ENCODE measurements at places on chromosomes 13 and 19.

DNA sequence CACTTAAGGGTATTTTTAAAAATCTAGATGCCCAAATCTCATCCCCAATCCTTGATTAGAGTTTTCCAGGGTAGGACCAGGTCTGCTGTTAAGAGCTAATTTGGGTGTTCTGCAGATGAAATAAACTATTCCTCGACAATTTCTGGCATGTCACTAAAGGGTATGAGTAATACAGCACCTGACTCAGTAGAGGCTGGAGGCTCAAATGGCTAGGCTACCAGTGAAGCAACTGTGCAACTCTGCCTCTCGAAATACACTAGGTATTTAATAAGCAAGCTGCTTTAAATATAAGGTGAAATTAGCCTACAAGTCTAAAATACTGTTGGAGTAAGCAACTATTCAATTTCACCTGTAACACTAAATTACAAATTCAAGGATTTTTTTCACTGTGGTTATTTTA, 1.5 kb downstream of the RNF6 start:
- no peak overlapping the region for H3K27ac ChIP-seq
- peak overlapping the region; percentile 86 for H3K4me3 ChIP-seq
- DNase-seq: no peak
- no peaks in the 10 kb centered on the region for H3K27me3 ChIP-seq
- peaks cover 16% of the 10 kb centered on the region for H3K4me1 ChIP-seq

- no peaks in the 10 kb centered on the region for H3K36me3 ChIP-seq
- H3K4me3 ChIP-seq: no peak overlapping the region
- no peak for DNase-seq
- no peak overlapping the region for H3K27ac ChIP-seq
- no peaks in the 10 kb centered on the region for H3K27me3 ChIP-seq
These were observed 31.9 kb downstream of the RFXAP start for GRCh38 chr13:36850790-36851438.

GRCh38 chr19:47790398-47790814, 11.9 kb downstream of the SELENOW start:
- no peaks in the 10 kb centered on the region for H3K36me3 ChIP-seq
- peak; percentile 78 for DNase-seq
- no peak overlapping the region for H3K27ac ChIP-seq
- no peaks in the 10 kb centered on the region for H3K27me3 ChIP-seq
- H3K4me1 ChIP-seq: no peaks in the 10 kb centered on the region

DNA sequence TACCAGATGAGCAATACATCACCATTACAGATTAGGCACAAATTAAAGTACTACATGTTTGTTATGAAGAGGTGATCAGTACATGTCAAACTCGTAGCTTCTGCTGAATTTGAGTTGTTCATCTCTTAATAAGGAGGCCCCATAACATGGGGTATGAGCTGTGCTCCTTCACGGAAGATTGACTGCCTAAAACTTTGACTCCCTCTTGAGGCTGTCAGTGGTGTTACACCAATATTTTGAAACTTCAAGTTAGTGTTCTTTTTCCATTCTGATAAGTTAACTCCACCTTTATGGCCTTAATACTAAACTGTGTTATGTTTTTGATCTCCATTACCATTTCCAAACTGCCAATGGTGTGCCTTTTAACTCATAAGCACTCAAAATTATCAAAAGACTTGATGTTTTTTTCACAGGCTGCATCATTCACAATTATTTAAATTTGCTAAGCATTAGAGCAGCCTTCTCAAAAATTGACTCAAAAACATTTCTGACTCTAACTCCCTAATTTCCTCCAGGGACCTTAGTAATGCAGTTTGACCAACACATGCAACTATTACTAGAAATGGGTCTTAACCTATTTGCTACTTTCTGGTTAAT, 1591.5 kb downstream of the PCDH9 start:
- H3K27ac ChIP-seq: no peak overlapping the region
- no peaks in the 10 kb centered on the region for H3K36me3 ChIP-seq
- DNase-seq: no peak
- no peaks in the 10 kb centered on the region for H3K27me3 ChIP-seq

DNA sequence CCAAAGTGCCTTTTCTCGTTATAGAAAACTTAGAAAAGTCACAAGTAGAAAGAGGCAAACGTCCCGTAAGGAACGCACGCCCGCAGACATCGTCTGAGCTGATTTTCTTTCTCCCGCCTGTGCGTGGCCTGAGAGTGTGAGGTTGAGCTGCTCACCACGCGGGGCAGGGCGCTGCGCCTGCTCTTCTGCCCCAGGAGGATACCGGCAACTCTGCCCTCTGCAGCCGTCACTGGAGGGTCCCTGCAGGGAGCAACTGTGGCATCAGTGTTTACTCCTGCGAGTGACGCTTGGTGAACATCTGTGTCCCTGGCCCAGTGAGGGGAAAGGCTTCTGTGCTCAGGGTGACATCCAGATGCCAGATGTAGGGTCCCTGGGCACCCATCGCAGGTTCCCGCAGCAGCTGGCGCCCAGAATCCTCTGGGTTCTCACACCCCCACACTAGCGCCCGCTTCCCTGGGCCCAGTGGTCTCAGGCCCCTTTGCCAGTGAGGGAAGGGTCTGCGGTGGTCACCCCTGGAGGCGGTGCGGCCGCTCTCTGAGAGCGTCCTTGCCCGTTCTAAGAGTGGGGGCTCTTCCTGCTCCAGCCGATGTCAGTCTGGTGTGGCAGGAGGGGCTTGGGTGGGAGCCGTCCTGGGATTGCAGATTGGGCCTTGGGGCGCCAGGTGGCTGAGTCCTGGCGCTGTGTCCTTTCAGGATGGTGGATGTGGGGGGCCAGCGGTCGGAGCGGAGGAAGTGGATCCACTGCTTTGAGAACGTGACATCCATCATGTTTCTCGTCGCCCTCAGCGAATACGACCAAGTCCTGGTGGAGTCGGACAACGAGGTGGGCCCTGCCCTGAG, 17.4 kb upstream of the GNA15 start:
- DNase-seq: no peak
- H3K27me3 ChIP-seq: no peaks in the 10 kb centered on the region
- no peaks in the 10 kb centered on the region for H3K4me1 ChIP-seq
- H3K4me3 ChIP-seq: no peak overlapping the region
- no peaks in the 10 kb centered on the region for H3K36me3 ChIP-seq
- H3K27ac ChIP-seq: no peak overlapping the region

DNA sequence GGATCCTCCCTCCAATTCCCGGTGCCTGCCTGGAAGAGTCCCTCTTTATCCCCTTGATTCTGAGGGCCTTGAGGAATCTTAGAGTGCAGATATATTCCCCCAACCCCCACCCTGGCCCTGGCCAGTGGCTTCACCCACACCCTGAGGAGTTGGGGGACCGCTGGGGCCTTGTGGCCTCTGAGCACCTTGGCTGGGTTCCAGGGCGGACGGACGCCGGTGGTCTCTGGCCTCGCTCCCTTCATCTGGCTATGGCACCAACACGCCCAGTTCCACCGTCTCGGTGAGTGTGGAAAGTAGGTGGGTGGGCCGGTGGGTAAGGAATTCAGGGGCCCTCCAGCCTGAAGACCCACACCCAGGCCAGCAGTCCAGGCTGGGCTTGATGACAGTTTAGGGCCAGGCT, 5.0 kb downstream of the MAST1 start:
- no peaks in the 10 kb centered on the region for H3K36me3 ChIP-seq
- H3K27ac ChIP-seq: no peak overlapping the region
- no peak overlapping the region for H3K4me3 ChIP-seq
- H3K27me3 ChIP-seq: peaks cover 8% of the 10 kb centered on the region
- peaks cover 4% of the 10 kb centered on the region for H3K4me1 ChIP-seq

DNA sequence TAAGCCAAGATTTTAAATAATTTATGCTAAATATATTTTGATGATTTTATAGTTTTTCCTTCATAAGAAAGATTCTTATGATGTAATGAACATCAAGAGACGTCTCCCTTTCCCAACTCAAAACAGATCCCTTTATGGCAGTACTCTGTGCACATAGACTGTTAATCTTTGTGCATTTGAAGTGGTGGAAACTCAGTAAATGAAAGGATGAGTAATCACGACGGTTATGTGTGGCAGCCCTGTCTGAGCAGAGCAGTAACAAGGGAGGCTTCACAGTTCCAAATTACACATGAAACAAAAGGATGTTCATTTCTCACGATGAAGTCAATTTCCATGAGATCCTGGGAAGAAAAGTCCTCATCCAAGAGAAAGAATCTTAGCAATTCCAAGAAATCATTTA, 498.1 kb downstream of the KLF5 start:
- no peaks in the 10 kb centered on the region for H3K36me3 ChIP-seq
- H3K4me3 ChIP-seq: no peak overlapping the region
- no peaks in the 10 kb centered on the region for H3K27me3 ChIP-seq
- DNase-seq: no peak
- H3K27ac ChIP-seq: no peak overlapping the region
- H3K4me1 ChIP-seq: no peaks in the 10 kb centered on the region

- H3K36me3 ChIP-seq: no peaks in the 10 kb centered on the region
- H3K4me3 ChIP-seq: no peak overlapping the region
- no peak overlapping the region for H3K27ac ChIP-seq
- no peak for DNase-seq
- H3K4me1 ChIP-seq: no peaks in the 10 kb centered on the region
These were observed 29.0 kb upstream of the RNF17 start for GRCh38 chr13:24734950-24735349.

- no peaks in the 10 kb centered on the region for H3K27me3 ChIP-seq
- no peak overlapping the region for H3K4me3 ChIP-seq
- H3K36me3 ChIP-seq: no peaks in the 10 kb centered on the region
- H3K4me1 ChIP-seq: peaks cover 9% of the 10 kb centered on the region
- DNase-seq: no peak
These were observed 166.2 kb downstream of the DLEU7 start for GRCh38 chr13:50677258-50677657.

DNA sequence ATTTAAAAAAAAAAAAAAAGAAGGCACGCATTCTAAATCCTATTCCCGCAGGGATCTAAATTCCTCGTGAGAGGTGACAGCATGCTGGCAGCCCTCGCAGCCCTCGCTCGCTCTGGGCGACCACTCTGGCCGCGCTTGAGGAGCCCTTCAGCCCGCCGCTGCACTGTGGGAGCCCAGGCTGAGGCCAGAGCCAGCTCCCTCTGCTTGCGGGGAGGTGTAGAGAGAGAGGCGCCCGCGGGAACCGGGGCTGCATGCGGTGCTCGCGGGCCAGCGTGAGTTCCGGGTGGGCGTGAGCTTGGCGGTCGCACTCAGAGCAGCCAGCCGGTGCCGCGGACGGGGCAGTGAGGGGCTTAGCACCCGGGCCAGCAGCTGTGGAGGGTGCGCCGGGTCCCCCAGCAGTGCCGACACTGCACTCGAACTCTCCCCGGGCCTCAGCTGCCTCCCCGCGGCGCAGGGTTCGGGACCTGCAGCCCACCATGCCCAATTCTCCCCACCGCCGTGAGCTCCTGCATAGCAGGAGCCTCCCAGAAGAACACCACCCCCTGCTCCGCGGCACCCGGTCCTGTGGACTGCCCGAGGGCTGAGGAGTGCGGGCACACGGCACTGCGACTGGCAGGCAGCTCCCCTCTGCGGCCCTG, 553.9 kb downstream of the LMO7 start:
- no peaks in the 10 kb centered on the region for H3K36me3 ChIP-seq
- H3K27ac ChIP-seq: no peak overlapping the region
- DNase-seq: no peak
- H3K4me3 ChIP-seq: no peak overlapping the region
- H3K4me1 ChIP-seq: no peaks in the 10 kb centered on the region

DNA sequence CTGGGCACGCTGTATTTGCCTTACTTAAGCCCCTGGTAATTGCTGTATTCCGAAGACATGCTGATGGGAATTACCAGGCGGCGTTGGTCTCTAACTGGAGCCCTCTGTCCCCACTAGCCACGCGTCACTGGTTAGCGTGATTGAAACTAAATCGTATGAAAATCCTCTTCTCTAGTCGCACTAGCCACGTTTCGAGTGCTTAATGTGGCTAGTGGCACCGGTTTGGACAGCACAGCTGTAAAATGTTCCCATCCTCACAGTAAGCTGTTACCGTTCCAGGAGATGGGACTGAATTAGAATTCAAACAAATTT, 676 bp downstream of the BRCA2 start:
- no peaks in the 10 kb centered on the region for H3K36me3 ChIP-seq
- no peaks in the 10 kb centered on the region for H3K27me3 ChIP-seq
- no peaks in the 10 kb centered on the region for H3K4me1 ChIP-seq
- peak overlapping the region; percentile 98 for H3K27ac ChIP-seq

- H3K36me3 ChIP-seq: no peaks in the 10 kb centered on the region
- H3K27me3 ChIP-seq: no peaks in the 10 kb centered on the region
- DNase-seq: no peak
- H3K27ac ChIP-seq: no peak overlapping the region
- H3K4me1 ChIP-seq: no peaks in the 10 kb centered on the region
These were observed 444.6 kb upstream of the SGCG start for GRCh38 chr13:22736084-22736767.

GRCh38 chr13:112966776-112967175, 2.2 kb upstream of the MCF2L start:
- H3K36me3 ChIP-seq: no peaks in the 10 kb centered on the region
- no peaks in the 10 kb centered on the region for H3K4me1 ChIP-seq
- DNase-seq: no peak
- no peaks in the 10 kb centered on the region for H3K27me3 ChIP-seq

- no peak for DNase-seq
- no peaks in the 10 kb centered on the region for H3K4me1 ChIP-seq
- no peak overlapping the region for H3K4me3 ChIP-seq
These were observed 87.2 kb upstream of the TNFSF11 start for GRCh38 chr13:42486711-42487198.

- no peak overlapping the region for H3K4me3 ChIP-seq
- H3K27ac ChIP-seq: no peak overlapping the region
- no peaks in the 10 kb centered on the region for H3K36me3 ChIP-seq
- no peaks in the 10 kb centered on the region for H3K4me1 ChIP-seq
- no peaks in the 10 kb centered on the region for H3K27me3 ChIP-seq
- DNase-seq: no peak
These were observed 1109.6 kb upstream of the ATXN8OS start for GRCh38 chr13:68998056-68998455.

DNA sequence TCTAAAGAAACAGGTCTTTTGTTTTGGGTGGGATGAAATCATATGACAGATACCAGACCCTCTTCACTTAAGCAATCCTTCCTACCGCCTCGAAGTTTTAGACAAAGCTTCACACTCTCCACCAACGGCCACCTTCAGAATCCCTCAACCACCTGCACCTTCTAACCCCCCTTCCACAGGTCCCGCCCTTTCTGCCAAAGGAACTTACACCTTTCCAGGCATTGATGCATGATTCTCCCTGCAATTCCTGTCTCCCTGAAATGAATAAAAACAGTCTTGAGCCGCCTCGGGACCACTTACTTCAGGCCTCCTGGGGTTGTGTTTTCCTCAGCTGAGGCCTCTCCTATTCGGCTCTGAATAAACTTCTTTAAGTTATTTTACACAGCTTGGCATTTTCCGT, 859 bp downstream of the ZNF433 start:
- H3K4me1 ChIP-seq: no peaks in the 10 kb centered on the region
- H3K4me3 ChIP-seq: peak overlapping the region; percentile 82
- no peak for DNase-seq

DNA sequence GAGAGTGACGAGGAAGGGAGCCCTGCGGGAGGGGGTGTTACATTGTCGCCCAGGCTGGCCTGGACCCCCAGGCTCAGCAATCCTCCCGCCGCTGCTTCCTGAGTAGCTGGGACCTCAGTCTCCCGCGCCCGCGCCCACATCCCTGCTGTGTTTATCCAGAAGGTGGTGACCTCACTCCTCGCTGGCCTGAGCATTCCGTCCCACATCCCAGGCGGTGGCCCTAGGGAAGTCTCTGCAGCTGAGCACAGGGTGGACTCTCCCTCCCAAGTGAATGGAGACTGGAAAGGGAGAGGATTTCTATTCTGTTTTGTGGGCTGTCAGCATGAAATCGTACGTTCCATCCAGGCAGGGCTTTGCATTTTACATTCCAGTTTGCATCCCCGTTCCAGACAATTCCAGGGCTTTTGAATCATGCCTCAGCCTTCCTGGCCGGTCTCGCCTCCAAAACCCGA, 401 bp upstream of the ZNF765 start:
- DNase-seq: peak; percentile 60
- H3K27me3 ChIP-seq: no peaks in the 10 kb centered on the region
- H3K36me3 ChIP-seq: no peaks in the 10 kb centered on the region
- H3K27ac ChIP-seq: peak overlapping the region; percentile 79
- H3K4me1 ChIP-seq: no peaks in the 10 kb centered on the region

Data from breast epithelium (tissue), 4 donors.